Fibroblast of upper back skin (primary cell): ENCODE measurements at places on chromosomes 1 and 21.

GRCh38 chr1:228454238-228454637 is 32.9 kb upstream of the RNF187 start:
- no peak for DNase-seq

DNA sequence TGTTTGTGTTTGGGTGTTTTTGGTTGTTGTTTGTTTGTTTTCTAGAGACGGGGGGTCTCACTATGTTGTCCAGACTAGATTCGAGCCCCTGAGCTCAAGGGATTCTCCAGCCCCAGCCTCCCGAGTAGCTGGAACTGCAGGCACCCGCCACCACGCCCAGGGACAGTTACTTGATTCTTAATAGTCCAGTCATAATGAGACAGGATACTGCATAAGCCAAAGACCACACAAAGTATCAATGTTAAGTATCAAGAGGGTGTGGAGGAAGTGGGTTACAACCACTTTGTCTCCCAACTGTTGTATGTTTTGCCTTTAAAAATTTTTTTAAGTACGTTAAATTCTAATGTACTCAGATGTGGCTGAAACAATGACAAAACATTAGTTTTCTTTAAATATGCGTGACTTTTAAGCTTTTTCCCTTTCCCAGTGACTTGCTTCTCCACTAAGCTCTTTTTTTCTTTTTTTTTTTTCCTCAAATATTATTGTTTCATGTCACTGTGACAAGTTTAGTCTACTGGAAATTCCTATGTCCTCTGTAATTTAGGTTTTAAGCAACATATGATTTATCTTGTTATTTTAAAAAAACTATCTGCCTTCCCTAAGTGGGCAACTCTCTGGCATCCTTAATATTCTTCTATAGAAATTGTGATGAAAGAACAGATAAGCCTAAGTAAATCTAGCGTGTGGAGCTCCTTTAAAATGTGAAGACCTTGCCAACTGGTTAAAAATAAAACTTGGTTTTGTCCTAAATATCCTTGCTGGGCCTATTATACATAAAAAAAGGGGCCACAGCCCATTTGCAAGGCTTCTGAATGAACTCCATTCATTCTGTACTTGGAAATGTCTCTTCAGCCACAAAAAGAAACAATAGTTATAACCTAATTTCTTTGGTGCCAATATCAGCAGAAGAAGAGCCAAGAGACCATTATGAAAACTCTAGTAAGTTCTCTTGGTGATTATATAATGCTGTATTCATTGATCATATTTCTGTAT is 56.2 kb upstream of the DPH5 start:
- DNase-seq = no peak

GRCh38 chr1:159014851-159015250 is 5.1 kb downstream of the IFI16 start:
- DNase-seq = no peak

- DNase-seq = peak; percentile 94
These were observed 23.9 kb downstream of the CD2 start for GRCh38 chr1:116777831-116778830.

DNA sequence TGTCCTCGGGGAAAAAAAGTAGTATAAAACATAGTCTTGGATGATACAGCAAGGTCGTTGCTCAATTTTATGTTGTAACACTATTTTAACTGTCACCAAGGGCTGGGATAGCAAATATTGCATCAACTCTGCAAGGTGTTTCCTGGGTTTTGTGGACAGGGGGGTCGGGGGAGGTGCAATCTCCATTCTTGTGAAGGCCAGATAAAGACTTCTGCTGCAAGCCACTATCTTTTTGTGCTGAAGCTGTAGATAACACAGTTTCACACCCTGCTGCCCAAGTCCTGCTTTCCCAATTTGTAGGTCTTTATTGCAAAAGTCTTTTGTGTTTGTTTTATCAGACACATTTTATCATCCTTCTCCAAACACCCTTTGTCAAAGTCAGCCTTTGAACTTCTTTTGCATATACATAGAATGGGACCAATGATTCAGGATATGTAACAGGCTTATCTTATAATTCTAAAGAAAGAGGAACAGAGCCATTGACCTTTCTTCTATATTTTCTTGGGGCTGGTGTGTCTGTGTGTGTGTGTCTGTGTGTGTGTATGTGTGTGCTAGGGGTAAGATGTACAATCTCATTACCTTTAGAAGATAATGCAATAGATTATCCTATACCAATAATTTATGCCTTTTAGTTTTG is 140.6 kb downstream of the RUNX1 start:
- peak; percentile 59 for DNase-seq

DNA sequence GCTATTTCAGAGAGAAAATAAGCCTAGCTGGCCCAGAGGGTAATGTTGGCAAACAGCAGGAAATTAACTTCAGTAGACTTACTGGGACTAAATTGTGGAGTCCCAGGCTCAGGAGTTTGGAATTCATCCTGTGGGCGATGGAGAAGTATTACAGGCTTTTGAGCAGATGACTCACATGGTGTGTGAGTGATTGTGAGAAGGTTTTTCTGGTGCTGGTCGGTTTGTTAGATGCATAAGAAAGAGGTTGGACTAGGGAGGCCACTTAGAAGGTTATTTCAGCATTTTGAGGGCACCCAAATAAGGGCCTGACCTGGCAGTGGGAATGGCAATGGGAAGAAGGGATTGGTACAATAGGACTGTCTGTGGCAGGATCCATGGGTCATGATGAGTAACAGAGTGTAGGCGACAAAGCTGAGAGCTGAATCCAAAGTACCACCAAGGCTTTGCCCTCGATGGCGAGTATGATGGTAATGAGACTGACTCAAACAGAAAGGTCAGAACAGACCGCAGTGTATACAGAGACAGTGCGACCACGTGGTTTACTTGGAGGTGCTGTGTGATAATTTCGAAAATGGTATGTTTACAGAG is 69.2 kb upstream of the KIF26B start:
- DNase-seq = peak; percentile 96

DNA sequence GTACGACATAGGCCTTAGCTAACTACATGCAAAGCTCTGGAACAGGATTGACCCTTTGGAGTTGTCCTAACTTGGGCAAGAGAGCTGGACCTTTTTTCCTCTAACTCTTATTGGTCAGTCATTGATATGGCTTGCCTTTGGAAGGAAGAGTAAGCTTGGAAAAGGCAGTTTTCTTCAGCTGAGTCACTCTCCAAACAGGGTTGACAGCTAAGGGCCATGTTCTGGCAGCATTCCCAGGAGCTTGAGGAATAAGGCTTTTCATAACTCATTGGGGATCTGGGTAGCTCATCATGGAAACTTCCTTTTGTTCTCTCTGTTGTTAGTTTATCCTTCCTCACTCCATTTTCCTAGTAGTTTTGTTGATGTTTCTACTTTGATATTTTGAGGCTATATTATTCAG is 14.5 kb upstream of the ERRFI1 start:
- peak; percentile 99 for DNase-seq
